ENCODE measurements at places on chromosomes 1 and 21. TPM values are rescaled to one million over a fixed set of nuclear protein-coding genes. Genes with fewer than 3 reads are reported as not detected.

DNA sequence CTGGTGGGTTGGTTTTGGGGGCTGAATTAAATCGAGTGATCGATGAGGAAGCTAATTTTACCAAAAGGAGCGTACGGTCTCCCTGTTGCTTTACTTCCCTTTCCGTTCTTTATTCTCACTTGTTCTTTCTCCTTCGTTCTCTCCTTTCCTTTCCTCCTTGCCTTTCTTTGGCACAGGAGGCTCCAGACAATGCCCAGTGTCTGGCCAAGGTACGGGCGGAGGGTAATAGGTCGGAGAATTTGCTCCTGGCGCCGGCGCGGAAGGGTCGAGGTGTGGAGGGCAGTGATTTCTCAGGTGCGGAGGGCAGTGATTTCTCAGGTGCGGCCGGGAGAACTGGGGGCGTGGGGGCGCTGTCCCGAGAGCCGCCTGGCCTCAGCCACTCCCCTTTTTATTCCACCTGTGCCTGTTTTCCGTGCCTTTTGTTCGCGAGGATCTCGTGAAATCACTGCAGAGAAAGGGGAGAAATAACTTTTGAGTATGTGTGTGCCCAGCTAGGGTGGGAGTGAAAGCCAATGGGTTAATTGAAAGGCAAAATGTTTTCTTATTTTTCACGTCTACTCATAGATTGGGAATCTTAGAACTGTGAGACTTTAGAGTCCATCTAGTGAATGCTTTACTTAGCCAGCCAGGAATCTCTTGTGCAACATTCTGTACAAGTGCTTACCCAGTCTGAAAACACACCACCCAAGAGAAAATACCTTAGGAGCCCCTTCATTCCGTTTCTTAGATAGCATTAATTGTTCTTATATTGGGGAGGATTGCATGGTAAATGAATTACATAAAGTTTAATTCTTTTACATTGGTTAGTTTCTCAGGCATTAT is 1.3 kb downstream of the FNBP1L start:
- no peak for DNase-seq

- no peak for DNase-seq
Measured at GRCh38 chr1:97502360-97502759, 418.5 kb downstream of the DPYD start.

- no peak for DNase-seq
Measured at GRCh38 chr1:244218220-244218619, 167.1 kb downstream of the ZBTB18 start.

DNA sequence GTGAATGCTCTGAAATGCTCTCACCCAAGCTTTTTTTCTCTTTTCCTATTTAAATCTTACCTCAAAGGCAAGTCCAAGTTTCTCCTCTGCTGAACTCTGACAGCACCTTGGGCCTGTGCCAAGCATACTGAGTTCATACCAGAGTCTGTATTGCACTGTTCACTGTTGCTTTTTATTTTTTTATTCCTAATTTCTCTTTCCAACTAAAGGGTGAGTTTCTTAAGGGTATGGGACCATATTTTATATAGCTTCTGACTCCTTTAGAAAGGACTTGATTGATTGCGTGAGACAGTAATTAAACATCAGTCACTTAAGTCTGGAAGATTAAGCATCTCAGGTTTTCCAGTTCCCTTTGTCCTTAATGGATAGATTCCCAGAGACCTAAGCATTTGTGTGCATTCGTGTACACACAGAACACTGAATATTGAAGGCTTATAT is 69.9 kb downstream of the CACHD1 start:
- DNase-seq, result peak; percentile 84

Gene SCAF4
- 15.4 TPM for total RNA-seq

Gene ZNF593OS
- not detected for total RNA-seq

Gene SH3D21
- 1.3 TPM for total RNA-seq
